ENCODE measurements at places on chromosomes 7 and 10. TPM values are rescaled to one million over a fixed set of nuclear protein-coding genes. Genes with fewer than 3 reads are reported as not detected.

GRCh38 chr10:124287071-124287685, 131.5 kb downstream of the OAT start:
- DNase-seq = no peak

- peak; percentile 92 for DNase-seq
These were observed 1.2 kb upstream of the ADD3 start for GRCh38 chr10:110006358-110007160.

DNA sequence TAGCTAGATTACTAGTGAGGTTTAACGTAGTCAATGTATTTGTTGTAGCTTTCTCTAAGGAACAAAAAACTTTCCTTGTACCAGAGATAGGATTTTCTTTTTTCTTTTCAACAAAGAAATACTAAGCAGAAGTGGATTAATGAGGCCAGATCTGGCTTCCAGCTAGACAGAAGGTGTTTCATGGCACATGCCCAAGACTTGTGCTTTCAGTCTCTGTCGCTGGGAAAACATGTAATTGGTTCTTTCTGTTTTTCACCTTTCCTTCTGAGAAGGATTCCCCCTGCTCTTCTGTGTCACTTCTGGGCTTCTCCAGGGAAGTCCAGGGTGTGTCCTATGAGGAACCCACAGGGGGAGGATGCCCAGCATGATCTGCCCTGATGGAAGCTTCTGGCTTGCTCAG, 492.2 kb downstream of the CCSER2 start:
- DNase-seq = no peak

- DNase-seq = peak; percentile 60
These were observed at the start of gene PDE1C for GRCh38 chr7:32070406-32071360. Gene PDE1C, minus strand, starts transcription at chr7:32070407.

DNA sequence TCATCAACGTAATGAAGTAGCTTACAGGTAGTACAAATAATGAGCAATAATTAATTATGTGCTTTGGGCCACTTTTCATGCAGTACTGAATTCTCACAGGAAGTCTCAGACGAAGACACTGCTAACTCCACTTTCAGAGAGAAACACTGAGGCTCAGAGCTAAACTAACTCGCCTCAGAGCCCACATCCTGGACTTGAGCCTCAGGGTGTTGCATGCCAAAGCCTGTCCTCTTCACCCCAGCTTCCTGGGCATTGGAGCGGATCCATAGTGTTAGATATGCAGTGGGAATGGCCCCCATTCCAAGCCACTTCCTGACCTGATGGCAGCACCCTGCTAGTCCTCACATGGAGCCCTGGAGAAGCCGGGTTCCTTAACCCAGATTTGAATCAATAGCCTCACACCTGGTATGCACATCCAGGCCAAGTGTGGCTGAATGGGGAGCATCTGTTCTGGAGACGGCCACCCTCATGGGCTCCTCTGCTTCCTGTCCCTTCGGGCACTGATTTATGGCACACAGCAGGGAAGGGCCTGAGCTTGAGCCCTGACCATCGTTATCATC, 265.1 kb upstream of the ZNF32 start:
- no peak for DNase-seq

GRCh38 chr10:43090188-43090587, 13.3 kb downstream of the RET start:
- no peak for DNase-seq

DNA sequence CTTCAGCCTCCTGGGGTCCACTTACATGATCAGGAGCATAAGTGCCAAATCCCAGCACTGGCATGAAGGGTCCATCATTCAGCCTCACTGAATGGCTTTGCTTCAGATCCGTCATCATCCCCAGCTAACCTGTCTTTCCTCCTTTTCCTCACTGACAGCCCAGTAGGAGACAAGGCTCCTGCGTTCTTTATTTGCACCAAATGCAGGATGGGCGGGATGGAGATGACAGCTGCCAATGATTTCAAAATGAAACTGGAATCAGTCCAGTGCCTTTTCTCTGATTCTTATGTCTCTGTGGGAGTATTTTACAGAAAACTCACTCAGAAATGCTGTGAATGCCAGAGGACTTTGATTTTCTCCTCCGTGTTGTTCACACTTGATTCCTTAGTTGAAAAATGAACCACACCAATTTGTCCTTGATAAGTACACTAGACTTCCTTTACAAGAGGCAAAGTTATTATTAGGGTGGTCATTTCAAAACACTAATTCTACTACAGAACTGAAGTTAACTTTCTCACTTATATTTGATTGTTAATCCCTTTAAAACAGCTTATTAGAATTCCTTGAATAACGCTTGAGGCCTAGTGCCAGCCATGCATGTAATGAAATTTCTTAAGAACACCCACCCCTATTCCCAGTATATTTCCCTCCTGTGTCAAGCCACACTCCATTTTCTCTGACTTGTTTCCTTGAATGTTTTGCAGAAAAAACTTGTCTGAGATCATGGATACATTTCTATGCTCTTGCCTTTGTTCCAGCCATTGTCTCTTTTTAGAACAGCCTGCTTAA, at the start of gene AKR1C8:
AKR1C8 (minus strand) TSS at position 164 of the 789 bp plus-strand sequence; CDS start at position 118, 46 bp downstream.
- no peak for DNase-seq

GRCh38 chr7:17041324-17041723, 159.5 kb upstream of the AGR3 start:
- peak; percentile 87 for DNase-seq

DNA sequence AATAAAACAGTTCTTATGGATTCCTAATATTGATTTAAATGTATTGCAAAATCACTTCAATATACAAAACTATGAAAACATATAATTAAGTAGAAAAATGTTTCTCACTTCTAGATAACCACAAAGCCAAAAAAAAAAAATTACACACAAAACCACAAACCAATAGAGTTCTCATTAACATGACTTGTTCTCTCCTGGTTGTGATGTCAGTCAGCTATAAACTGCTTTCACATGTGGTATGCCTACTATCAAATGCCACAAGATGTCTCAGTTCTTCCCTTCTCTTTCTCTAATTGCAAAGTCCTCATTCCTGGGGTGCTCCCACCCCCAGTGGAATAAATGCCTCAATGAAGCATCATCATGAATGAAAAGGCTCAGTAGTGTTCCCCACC, 16.6 kb downstream of the GNAI1 start:
- DNase-seq = peak; percentile 76

GRCh38 chr7:15688279-15688626, 1.8 kb upstream of the MEOX2 start:
- peak; percentile 3 for DNase-seq

The GPR37 gene
- not detected for polyA plus RNA-seq

The HYAL4 gene
- polyA plus RNA-seq = not detected

The KIF11 gene
- 11.4 TPM for polyA plus RNA-seq

The BMPER gene
- 40.5 TPM for polyA plus RNA-seq

The CALY gene
- not detected for polyA plus RNA-seq
